Activated CD8-positive, alpha-beta memory T cell treated with anti-CD3 and anti-CD28 coated beads for 24 hours (primary cell): ENCODE measurements at places on chromosomes 6 and 20.

- no peak for DNase-seq
Observed at GRCh38 chr6:41719436-41720261, 15.8 kb downstream of the TFEB start.

DNA sequence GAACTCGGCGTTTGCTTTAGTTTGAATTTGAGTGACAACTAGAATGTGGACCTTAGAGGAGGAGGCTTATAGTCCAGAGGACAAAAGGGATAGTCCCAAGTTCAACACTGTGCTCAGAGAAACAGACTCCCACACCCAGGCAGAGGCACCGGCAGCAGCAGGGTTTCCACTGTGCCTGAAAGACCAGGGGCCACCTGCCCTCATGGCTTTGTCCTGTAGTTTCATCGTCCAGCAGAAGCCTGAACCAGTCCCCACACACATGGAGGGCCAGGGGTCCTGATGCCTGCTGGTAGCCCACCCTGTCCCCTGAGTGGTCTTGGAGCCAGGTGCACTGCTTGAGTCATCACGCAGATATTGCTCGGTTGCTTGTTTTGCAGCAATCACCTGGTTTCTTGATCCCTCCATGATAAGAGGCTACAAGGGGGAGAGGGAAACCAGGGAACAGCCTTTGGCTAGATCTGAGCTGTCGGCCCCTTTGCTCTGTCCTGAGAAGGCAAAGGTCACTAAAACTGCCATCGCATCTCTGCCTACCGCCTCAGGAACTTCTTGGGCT, 7.2 kb upstream of the ACSS1 start:
- DNase-seq: no peak

- peak; percentile 78 for DNase-seq
Observed at GRCh38 chr6:13229205-13230085, 98.9 kb downstream of the TBC1D7 start.

DNA sequence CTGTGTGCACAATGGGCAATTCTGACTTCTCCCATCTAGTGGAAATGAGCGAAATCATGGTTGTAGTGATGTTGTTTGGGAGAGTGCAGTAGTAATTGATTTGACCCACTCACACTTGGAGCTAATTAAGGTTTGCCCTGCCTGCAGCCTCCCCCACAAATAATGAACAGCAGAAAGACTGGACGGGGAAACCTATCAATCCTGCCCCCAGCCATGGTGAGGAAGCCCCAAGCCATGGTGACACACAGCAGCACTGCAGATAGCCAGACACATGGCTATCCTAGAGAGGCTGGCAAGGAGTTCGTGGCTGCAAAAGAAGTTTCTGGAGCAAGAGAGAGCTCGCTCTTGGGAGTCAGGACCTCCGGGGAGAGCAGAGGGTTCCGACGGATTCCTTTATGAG, 27.8 kb downstream of the SAYSD1 start:
- DNase-seq: peak; percentile 52

DNA sequence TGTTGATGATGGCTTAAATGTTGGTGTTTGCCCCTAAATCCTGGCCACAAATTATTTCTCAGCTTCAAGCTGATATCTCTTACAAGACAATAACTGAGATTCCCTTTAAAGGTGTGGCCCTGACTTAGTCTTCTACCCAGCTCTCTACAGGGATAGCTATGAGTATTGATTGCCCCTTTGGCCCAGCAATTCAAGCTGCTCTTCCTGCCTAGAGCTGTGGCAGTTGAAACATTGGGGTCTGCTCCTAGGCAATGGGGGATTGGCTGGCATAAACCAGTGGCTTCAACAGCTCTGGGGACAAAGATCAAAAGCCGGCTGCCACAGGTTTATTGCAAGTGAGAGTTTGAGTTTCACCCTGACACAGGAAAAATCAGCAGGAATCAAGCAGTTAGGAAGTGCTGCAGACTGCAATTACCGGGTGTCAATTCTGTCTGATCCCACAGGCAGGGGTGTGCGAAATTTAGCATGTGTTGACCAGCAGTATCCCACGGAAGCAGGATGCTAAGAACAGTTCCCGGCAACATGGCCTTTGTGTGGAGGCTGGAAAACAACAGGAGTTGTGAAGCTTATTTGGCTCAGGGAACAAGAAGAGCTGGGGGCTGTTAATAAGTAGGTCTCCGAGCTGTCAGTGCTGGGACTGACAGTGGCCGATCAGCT, 66.2 kb upstream of the IYD start:
- DNase-seq: no peak

DNA sequence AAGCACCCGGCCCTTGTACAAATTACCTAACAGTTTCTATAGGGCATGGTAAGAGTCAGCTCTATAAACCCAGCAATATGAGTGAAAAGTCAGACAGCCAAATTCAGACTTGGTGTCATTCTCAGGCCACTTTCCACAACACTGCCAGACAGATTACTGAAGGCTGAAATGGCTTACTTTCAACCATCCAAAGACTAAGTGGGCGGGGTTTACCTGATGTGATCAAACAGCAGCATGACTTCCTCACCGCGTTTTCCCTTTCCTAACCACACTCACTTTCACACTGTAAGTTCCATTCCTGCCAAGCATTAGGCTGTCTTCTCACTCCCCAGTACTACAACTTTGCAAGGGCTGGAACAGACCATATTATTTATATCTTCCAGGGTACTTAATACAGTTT, 85.9 kb downstream of the SMLR1 start:
- no peak for DNase-seq

DNA sequence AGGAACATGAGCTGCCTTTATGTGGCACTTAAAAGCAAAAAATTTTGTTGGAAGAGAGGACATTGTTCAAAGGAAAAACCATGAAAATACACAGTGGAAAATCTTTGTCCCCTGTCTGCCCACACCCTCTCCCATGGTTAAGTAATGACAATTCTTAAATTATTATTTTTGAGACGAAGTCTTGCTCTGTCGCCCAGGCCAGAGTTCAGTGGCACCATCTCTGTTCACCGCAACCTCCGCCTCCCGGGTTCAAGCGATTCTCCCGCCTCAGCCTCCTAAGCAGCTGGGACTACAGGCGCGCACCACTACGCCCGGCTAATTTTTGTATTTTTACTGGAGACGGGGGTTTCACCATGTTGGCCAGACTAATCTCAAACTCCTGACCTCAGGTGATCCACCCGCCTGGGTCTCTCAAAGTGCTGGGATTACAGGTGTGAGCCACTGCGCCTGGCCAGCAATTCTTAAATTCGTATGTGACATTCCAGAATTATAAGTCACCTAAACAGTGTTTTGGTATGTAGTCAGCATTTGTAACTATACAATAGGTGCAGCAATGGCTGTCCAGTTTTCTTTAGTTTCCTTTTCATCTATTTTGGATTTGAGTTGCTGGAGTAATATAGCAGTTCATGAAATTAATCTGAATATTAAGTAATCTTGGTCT, 636 bp upstream of the SSR1 start:
- peak; percentile 63 for DNase-seq

- DNase-seq: no peak
Observed at GRCh38 chr6:141658696-141659095, 474.0 kb upstream of the GJE1 start.

- peak; percentile 57 for DNase-seq
Observed at GRCh38 chr20:13995086-13995665, at the start of gene MACROD2. MACROD2 (plus strand) TSS chr20:13995516.

- DNase-seq: no peak
Observed at GRCh38 chr20:57048027-57048869, 218.2 kb downstream of the BMP7 start.

- DNase-seq: no peak
Observed at GRCh38 chr6:159117563-159117962, 51.6 kb upstream of the FNDC1 start.

DNA sequence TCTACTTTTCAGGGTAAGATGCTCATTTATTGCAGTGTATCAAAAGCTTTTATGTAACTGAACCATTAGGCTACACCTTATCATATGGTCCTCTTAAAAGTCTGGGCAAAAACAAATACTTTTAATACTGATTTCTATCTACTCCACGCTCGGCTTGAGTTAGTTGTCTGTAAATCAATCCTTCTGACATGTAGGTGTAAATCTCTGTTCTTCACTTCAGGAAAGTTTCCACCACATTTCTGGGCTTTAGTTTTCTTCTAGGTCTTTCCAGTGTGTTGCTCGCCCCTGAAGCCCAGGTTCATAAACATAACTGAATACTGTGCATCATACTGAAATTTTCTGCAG, 89.2 kb upstream of the RNF217 start:
- DNase-seq: no peak

DNA sequence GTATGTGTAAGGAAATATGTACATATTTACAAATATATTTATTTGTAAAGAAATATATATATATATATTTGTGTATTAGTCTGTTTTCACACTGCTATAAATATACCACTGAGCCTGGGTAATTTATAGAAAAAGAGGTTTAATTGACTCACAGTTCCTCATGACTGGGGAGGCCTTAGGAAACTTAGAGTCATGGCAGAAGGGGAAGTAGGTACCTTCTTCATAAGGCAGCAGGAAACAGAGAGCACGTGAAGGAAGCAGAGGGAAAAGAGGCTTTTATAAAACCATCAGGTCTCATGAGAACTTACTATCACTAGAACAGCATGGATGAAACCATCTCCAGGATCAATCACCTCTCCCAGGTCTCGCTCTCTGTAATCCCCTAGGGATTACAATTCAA, 644.5 kb upstream of the HS3ST5 start:
- DNase-seq: no peak

DNA sequence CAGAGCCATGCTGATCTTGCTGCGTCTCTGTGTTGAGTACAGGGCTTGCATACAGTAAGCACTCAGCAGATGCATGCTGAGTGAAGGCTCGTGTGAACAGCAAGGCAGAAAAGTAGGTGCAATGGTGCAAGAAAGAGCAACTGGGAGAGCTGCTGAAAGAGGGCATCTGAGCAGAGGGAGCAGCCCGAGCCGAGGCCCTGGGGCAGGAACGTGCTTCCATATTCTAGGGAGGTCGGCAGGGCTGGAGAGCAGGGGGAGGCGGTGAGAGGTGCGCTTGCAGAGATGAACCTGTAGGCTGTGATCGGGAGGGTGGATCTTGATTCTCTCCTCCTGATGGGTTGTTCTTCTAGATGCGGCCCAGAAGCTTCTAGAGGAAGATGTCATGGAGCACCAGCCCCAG, 26.4 kb upstream of the STX16 start:
- DNase-seq: no peak

GRCh38 chr20:62236766-62237513, 1.4 kb upstream of the OSBPL2 start:
- DNase-seq: no peak

DNA sequence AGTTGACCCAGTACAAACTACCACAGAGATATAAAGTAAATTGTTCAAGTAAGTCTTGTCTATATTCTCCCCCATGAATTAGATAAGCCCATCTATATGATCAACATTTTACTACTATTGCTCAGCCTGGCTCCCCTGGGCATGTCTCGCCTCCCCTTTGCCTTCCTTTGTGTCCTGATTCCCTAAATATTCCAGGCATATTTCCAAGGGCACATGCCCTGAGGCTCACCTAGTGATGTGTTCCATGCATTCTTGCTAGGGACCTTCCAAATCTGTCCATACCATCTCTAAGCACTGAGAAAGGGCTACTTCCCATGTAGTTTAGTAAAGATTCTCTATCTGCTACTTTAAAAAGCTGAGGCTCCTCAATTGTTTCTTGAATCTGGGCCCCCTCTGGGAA, 309.5 kb upstream of the PRND start:
- DNase-seq: no peak

- DNase-seq: peak; percentile 93
Observed at GRCh38 chr6:118651282-118652050, at the start of gene CEP85L. CEP85L (minus strand) TSS chr6:118651591; CDS start chr6:118651269, 322 bp downstream.

DNA sequence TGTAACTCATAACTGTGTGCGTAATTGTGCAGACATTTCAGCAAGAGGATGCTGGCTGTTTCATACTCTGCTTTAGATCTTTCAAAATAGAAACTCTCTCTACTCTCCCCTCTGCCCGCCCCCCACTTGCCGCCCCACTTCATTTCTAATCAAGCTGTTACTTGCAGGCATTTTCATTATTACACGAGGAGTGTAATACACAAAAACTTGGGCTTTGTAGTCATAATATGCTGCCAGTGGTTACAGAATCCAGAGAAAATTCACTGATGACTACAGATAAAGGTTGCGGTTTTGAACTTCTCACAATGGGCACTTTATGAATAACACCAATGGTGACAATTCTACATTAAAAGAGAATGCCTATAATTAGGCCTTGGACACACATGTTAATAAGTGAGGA, 194.0 kb upstream of the POU3F2 start:
- DNase-seq: no peak

DNA sequence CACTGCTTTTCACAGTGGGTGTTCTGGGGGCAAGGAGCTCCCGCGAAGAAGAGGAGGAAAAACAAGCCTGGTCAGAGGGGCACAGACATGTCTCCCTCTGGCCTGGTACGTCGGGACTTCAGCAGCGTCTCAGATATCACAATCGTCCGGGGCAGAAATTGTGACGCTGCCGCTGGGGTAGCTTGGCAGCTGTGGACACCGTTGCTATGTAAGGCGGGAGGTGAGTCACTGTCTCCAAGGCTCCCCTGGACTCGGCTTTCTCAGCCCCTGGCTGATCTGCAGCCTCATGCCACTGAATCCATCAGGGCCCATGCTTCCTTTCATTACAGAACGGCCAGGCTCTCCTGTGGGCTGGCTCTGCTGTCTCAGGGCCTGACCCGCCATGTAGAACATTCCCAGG, 98.7 kb downstream of the SULF2 start:
- no peak for DNase-seq

GRCh38 chr20:59064214-59064722, 21.7 kb upstream of the PRELID3B start:
- DNase-seq: no peak

- DNase-seq: no peak
Observed at GRCh38 chr6:45001663-45002062, 326.5 kb upstream of the RUNX2 start.

GRCh38 chr6:169163411-169163901, 90.2 kb downstream of the THBS2 start:
- no peak for DNase-seq

- no peak for DNase-seq
Observed at GRCh38 chr6:14824484-14825275, 421.2 kb upstream of the JARID2 start.

GRCh38 chr6:113701552-113702254, 155.4 kb upstream of the MARCKS start:
- DNase-seq: no peak

DNA sequence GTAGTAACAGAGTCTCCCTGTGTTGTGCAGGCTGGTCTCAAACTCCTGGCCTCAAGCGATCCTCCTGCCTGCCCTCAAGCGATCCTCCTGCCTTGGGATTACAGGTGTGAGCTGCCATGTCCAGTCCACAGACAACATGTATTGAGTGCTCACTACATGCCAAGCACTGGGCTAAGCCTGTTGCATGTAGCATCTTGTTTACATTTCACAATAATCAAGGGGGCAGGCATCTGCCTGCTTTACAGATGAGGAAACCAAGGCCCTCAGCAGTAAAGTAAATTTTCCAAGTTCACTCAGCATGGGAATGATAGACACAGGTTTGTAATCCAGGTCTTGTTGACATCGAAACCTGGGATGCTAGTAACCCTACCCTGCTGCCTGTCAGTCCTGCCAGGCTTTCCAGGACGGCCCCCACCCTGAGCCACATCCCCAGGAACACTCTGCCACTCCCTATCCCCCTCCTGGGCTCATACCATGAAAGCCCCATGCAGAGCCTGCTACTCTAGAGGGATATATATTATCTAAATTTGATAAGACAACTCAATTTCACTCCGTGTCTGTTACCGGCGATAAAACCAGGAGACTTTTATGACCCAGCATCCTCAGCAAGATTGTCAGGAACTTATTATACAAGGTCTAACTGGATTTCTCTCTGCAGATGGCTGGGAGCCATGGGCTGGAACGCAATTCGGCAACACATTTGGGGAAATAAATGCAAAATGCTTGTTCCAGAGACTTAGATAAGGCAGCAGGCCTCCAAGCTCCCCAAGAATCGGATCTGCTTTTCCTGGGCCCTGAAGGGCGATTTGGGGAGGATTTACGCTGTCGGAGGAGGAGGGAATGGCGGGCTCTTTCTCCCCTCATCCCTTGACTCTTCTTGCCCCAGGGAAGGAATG, 30.4 kb downstream of the CD40 start:
- no peak for DNase-seq
